Stimulated activated CD4-positive, alpha-beta T cell treated with anti-CD3 and anti-CD28 coated beads, Interleukin-4, amount 100 ng/mL, for 1 hour (primary cell): ENCODE measurements at places on chromosomes 6 and 20.

GRCh38 chr6:129586815-129587214 lies 123.2 kb downstream of the ARHGAP18 start:
- no peak for DNase-seq

- DNase-seq = peak; percentile 70
Observed at GRCh38 chr6:157823001-157823527, at the start of gene SNX9. TSS of gene SNX9 (plus strand) at chr6:157823246. CDS start at chr6:157823435, 189 bp downstream.

DNA sequence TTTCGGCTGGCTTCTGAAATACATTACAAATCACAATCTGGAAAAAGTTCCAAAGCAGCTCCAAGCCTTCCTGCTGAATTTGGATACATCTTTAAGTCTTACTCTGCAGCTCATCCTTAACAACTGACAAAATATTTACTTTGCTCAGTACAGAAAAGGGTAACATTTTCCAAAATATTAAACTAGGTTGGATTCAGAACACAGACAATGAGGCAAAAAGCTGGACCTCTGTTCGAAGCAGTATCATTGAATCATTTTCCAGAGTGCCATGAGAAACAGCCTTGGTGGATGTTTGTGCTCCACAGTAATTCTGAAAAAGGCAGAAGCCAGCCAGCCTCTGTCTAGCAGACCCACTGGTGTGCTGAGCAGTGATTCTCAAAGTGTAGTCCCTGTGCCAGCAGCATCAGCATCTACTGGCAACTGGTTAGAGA lies 162.1 kb downstream of the AIG1 start:
- no peak for DNase-seq

GRCh38 chr20:8798505-8798904 lies 270.4 kb upstream of the PLCB4 start:
- no peak for DNase-seq

GRCh38 chr20:38931984-38932383 lies 5.8 kb downstream of the FAM83D start:
- no peak for DNase-seq

DNA sequence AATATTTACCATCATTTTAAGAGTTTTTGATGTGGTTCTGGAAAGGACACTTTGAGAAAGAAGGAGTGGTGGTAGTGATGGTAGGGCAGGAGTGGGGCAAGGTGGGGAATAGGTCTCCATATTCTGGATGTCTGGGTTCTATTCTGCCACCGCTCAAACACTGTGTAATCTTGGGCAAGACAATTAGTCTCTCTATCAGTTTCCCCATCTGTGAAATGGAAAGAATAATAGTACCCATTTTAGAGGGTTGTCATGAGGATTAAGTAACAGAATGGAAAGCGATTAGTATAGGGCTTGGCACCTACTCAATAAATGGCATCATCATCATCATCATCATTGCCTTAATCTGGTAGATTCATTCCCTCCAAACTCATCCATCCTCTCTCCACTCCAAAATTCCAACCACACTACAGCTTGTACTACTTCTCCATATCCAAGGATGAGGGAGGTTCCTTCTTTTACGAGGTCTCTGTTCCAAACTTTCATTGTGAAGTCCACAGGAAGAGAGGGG lies 982 bp upstream of the GGT7 start:
- DNase-seq = no peak

GRCh38 chr6:150598401-150598800 lies 1.3 kb upstream of the PLEKHG1 start:
- DNase-seq = no peak

- no peak for DNase-seq
Observed at GRCh38 chr20:56542489-56543030, 9.5 kb downstream of the FAM209B start.

DNA sequence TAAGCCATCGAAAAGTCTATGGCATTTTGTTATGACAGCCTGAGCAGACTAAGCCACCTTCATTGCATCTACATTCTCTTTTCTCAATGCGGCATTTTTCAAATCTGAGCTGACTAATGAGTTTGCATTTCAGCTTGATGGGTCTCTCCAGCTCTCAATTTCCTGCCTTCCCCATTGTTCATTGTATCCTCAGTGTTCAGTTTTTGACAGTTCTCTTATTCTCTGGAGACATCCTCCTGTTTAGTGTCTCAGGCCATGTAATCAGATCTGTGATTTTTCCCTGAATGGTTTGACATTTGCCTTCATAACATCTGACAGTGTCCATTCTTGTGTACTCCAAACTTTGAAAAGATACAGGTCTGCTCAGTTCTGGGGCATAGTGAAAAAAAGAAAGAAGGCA lies 27.9 kb upstream of the MCM3 start:
- DNase-seq = no peak

- no peak for DNase-seq
Observed at GRCh38 chr6:117195728-117196127, 69.6 kb upstream of the VGLL2 start.

- DNase-seq = no peak
Observed at GRCh38 chr6:107704347-107705013, 119.6 kb downstream of the SCML4 start.

DNA sequence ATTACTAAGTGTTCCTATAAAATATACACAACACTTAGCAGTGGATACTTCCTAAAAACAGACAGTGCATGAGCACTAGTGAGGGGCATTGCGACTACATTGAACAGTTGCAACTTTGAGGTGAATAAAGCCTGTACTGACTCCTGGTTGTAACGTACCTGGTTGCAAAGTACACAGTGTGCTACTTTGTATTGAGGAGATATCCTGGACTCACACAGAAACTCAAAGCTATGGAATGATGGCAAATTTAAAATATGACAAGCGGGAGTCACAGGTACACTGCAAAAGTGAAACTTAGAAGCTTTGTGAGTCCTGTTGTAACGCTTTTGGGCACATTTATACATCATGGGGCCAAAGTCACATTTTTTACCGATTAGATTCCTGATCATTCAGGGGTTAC lies 55.6 kb upstream of the HLA-A start:
- DNase-seq = no peak

DNA sequence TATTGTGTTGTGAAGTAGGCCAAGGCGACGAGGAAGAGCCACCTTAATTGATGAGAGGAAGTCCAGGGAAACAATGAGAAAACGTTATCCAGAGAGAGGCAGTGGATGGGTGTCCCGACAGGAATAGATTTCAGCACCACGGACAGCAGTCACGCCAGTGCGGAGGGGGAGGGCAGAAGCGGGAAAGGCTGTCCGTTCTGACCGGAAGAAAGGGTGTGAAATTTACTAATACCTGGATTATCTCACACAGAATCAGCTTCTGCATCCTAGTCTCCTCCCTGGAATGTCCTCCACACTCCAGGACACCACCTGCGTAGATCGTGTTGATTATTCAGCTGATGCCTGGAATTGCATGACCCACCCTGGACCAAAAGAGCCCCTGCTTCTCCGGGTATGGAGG lies 7.4 kb upstream of the BPIFA3 start:
- peak; percentile 26 for DNase-seq

DNA sequence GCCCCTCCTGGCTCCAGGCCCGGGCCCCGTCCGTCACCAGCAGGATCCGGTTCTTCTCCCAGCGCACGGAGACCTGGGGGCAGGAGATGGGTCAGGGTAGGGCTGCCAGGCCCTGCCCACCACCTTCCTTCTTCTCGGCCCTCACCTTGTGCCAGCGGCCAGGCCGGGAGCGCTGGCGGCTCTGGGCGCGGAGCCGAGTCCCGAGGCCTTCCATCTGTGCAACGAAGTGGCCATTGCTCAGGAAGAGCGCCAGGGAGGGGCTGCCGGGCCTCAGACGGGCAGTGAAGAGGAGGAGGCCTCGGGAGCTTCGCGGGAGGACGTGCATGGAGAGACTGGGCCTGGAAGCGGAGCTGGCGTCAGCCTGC lies 7.9 kb downstream of the ADRM1 start:
- DNase-seq = no peak

DNA sequence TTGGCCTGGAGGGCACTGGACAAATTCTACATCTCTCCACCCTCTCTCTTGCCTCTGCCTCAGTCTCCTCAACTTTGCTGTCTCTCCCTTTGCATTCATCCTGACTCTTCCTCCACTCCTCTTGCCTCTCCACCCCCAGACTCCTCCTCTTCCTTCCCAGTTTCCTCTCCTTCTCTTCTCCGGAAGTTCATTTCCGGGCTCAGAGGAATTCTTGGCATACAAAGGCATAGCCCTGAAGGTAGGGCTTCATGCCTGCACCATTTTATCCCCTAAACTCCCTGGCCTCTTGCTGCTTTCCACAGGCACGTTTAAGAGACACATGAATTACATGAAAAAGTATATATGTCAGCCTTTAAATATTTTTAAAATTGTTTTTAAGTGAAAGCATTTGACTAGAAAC lies 10.6 kb downstream of the BFSP1 start:
- DNase-seq = no peak

GRCh38 chr20:7850775-7851490 lies 89.3 kb downstream of the HAO1 start:
- no peak for DNase-seq

GRCh38 chr6:7282097-7282906 lies 30.7 kb downstream of the SSR1 start:
- DNase-seq = no peak

- DNase-seq = no peak
Observed at GRCh38 chr20:25286917-25287316, 39.0 kb downstream of the PYGB start.

GRCh38 chr20:34713194-34713943 lies 9.2 kb downstream of the TP53INP2 start:
- DNase-seq = no peak

GRCh38 chr20:56443654-56444540 lies 24.5 kb upstream of the RTF2 start:
- no peak for DNase-seq

GRCh38 chr6:102841060-102841459 lies 1447.6 kb downstream of the GRIK2 start:
- DNase-seq = no peak

DNA sequence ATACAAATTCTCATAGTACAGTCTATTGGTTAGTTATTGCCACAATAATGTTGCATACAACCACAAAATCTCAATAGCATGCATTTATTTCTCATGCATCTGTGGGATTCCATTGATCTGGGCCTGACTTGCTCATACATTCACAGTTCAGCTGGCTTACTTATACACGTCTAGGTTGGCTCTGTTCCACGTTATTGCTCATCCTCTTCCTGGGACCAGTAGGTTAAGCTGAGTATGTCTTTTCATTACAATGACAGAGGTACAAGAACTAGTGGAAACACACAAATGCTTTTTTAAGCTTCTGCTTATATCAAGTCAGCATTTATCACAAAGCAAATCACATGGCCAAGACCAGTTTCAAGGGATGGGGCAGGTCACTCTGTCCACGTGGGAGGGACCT lies 485.3 kb upstream of the BTBD3 start:
- DNase-seq = no peak

DNA sequence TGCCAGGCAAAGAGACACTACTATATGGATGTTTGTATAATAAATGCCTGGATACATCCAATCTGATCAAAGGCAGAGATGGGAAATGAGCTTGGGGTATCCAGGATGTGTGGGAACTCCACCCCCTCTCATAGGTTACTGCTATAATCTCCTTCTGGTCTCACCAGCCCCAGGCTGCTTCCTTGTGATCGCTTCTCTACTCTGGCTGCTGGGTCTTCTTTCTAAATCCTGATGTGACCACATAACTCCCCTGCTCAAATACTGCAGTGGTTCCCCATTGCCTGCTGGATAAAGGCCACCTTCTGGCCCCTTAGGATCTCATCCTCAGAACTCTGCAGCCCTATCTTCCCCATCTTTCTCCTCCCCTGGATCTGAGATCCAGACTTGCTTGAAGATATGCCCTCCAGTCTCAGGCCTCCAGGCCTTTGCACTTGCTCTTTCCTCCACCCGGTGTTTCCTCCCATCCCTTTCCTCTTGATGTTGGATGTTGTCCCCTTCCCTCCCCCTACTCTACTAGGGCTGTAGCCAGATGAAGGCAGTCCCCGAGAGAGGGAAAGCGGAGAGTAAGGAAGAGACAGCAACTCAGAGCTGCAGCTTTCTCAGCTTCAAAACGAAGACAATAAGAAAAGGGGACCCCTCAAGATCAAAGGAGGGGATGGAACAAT lies 828 bp upstream of the XKR7 start:
- DNase-seq = no peak
